ENCODE measurements at places on chromosomes 13 and 19.

DNA sequence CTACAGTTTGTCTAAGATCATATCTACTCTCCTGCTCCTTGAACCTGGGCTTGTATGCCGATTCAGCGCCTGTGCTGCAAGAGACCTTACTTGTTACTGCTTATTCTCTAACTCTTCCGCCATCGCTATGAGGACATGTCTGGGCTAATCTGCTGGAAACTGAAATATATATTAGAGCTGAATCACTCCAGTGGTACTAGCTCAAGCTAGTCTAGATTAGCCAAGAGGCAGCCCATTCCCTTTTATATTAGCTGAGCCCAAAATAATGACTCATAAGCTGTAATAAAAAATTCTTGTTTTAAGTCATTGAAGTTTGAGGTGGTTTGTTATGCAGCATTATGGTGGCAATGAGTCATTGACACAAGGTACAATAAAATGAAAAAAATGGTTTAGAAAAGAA is 52.8 kb downstream of the SLC6A16 start:
- no peak for DNase-seq

DNA sequence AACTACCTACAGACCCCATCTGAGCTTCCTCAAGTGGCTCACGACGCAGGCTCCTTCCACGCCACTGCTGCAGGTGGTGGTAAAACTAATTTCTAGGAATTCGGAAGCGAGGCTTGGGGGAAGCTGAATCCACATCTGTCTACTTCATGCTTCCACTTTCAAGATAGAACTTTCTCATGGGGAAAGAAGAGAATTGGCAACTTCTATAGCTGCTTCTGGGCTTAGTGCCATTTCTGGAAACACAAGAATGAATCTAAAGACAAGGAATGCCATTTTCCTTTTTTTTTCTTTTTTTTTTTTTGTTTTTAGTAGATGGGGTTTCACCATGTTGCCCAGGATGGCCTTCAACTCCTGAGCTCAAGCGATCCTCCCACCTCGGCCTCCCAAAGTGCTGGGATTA is 2.8 kb upstream of the NLRP12 start:
- no peak for DNase-seq

GRCh38 chr19:17946965-17947784 is 14.4 kb downstream of the CCDC124 start:
- DNase-seq, result no peak

DNA sequence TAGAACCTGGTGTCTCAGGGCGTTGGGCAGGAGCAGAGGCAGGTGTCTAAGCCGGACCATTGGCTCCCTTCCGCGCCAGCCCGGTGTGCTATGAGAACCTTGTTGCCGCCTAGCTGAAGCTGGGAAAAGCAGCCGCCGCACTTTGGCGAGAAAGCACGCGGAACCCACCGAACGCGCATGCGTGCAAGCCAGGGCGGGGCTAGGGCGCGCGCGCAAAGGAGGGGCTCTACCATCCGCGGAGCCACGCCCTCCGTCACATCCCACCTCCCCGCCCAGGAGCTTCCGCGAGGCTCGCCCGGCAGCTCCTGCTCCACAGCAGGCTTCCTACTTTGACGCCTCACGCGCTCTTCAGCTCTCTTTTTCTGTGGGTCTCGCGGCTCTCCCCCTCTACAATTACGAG is 51.3 kb downstream of the WDR87 start:
- no peak for DNase-seq

GRCh38 chr13:33263484-33263883 is 22.1 kb downstream of the STARD13 start:
- no peak for DNase-seq

- DNase-seq, result no peak
Observed at GRCh38 chr19:2138061-2138728, 13.2 kb downstream of the AP3D1 start.
